ENCODE measurements at places on chromosomes 7 and 10.
A peak's percentile ranks its signal among the peaks of the same experiment; 100 is the strongest.

DNA sequence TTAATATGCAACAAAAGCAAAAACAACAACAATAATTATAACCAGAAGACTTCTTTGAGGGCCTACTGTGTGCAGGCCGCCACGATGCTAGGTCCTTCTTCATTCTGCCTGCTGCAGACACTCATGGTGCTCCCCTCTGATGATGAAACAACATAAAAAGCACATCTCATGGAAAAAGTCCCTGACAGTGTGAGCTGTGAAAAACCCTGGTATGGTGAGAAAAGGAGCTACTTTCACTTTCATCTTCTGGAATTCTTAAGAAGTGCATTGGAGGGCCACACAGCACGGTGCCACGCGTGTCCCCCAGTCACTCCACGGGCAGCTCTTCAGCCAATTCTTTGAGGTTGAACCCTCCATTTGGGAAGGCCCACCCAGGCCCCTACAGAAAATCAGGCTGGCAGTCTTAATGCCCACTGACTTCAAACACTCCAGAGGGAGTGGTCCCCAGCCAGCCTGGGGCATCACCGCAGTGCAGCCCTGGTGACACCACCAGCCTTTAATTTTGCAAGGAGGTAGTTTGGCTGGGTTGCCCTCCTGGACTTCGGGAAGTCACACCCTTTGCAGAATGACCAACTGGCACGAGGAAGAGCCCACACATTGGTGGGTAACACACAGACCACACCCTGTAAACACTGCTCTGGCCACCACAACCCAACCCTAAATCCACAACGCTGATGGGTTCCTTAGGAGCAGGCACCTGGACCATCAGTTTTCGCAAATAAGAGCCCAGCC, 7.7 kb downstream of the KCNMA1 start:
- no peak for DNase-seq

DNA sequence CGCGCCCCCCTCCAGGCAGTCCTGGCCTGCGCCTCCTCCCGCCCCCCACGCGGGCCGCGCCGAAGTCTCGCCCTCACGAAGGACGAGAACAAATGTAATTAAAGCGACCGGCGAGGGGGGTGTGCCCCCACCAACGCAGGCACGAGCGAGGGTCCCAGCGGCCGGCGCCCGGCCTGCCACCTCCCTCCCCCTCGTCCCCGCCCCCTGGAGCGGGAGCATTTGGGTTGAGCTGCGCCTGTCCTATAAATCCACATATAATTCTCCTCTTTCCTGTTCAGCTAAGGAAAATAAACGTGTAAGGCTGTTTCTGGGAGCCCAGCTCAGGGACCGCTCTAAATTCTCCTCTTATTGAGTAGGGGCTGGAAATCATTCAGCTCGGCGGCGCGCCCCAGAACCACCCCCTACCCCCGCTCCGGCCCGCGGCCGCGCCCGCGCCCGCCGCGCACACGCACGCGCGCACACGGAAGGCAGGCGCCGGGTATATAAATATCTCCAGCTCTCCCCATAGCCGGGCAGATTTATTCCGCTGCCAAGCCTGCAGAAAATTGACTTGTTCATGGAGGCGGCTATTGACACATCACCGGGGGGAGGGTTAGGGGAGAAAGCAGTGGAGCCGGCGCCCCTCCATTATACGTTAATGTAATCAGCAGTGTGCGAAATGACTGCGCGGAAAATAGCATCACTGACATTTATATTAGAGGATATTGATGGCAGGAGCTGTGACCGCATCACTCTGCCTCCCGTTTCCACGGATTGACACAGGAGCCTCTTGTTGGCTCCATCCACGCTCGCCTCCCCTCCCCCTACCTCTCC, 61.6 kb upstream of the BTRC start:
- no peak for DNase-seq

DNA sequence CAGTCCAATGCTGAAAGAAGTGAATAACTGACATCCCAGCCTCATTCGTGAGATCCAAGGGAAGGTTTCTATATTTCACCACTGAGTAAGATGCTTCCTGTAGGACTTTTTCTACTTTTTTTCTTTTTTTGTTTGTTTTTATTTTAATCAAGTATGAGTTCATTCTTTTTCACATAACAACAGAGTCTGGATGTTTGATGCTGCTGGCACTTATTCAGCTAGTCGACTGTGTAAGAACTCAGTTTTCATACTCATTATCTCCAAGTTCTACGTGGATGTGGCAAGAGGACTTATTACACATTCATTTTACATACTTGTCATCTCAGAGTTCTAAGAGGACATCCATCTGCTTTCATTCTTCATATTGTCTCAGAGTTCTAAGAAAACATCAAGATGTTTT, 86.9 kb downstream of the CPXM2 start:
- no peak for DNase-seq

- DNase-seq = no peak
Measured at GRCh38 chr10:3094609-3095036, 27.3 kb downstream of the PFKP start.

GRCh38 chr10:23780331-23780730, 341.5 kb downstream of the OTUD1 start:
- no peak for DNase-seq

- no peak for DNase-seq
Measured at GRCh38 chr10:102850025-102850518, 4.0 kb upstream of the BORCS7 start.

GRCh38 chr7:37438906-37439652, 9.6 kb downstream of the ELMO1 start:
- DNase-seq = no peak

- no peak for DNase-seq
Measured at GRCh38 chr7:96707901-96708774, 1.5 kb downstream of the SEM1 start.

- no peak for DNase-seq
Measured at GRCh38 chr7:117386110-117386706, 41.1 kb downstream of the ASZ1 start.

DNA sequence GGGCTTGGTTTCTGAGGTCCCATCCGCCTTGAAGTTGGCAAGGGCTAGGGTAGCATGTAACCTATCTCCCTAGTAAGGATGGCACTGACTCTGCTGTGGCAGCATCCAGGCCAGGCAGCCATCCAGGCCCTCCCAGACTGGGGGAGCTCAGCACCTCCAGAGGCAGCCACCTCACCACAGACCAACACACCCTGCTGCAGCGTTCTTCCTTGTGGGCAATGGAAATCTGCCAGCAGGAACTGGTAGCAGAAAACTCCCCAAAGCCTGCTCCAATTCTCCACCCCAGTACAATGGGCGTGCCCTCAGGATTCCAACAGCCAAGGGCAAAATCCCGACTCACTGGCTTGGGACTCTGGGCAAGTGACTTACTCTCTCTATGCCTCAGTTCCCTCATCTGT, 27.5 kb downstream of the DLG5 start:
- DNase-seq = no peak

- no peak for DNase-seq
Measured at GRCh38 chr7:91329571-91329970, 65.3 kb downstream of the FZD1 start.

DNA sequence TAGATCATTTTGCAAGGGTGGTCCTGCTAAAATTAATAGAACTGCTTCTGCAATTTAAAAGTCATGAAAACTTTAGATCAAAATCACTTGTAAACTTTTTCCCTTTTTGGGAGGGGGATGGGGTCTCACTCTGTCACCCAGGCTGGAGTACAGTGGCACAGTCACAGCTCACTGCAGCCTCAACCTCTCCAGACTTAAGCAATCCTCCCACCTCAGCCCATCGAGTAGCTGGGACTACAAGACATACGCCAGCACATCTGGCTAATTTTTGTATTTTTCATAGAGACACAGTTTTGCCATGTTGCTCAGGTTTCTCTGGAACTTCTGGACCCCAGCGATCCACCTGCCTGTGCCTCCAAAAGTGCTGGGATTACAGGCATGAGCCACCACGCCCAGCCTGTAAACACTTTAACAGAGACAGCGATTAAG, 79.7 kb downstream of the LRRC17 start:
- DNase-seq = no peak

- DNase-seq = no peak
Measured at GRCh38 chr7:47536661-47537611, 45.0 kb downstream of the TNS3 start.

GRCh38 chr10:121819049-121819448, 108.8 kb downstream of the ATE1 start:
- no peak for DNase-seq

DNA sequence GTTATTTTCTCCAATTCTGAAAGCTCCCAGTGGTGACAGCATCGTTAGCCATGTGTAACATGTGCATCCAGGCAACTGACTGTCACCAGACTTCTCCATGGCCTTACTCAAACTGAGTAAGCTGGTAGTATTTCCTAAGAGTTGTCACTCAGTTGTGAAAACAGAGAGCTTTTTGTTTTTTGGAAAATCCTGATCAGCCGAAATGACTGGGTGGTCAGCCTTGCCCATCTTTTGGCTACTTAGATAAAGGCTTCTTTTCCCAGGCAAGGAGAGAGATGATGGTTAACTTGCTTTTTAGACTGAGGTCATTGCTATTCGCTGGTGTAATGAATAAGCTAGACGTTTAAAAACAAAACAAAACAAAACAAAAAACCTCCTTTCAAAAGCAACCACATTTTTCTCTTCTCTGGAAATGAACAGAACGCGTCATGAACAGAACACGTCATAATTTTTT, 159.5 kb upstream of the KLF14 start:
- DNase-seq = no peak

DNA sequence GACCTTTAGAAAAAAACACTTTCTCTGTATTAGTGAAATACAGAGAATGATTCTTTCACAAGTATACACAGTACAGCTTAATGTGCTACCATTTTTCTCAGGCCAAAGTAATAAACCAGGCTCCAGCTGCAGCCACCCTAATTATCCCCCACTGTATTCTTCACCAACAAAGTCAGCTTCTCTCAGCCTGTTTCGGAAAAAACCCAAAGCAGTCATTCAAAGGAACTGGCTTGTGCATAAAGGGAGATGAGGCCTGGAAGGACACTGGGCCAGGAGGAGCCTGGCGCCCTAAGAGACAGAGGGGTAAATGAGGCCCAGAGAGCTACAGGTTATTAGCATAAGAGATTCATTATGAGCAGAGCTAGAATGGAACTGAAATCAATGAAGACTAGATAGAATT, 9.2 kb downstream of the USP54 start:
- no peak for DNase-seq

DNA sequence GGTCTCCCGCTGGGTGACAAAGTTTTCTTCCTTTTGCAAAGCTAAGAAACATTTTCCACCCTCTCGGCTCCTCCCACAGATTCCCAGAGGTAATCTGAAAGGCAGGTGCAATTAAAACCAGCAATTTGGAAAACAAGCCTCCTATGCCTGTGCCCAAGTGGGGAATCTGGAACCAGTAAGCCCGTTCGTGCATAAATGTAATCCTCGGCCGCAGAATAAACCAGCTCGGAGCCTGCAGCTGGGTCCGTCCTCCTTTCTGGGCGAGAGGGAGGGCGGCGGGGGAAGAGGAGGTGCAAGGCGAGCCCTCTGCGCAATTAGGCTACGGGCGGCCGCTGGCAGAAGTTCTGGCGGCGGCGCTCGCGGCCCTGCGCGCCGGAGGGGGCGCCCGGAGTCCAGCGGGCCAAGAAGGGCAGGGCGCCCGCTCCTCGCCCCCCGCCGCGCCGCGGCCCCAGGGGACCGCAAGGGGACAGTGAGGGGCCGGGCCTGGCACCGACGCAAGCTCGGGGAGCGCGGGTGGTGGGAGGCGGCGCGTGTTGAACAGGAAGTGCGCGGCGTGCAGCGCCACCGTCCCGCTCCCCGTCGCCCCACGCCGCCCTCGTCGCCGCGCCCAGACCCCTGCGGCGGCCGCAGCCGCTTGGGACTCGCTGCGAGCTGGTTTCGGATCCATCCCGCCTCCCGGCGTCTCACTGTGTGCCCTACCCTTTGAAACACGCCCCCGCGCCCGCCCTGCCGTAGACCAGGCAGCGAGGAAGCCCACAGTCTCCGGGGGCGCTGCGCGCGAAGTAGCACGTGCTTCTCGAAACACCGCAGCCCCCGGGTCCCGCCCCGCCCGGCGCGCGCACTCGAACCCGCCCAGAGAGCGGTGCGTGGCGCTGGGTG, at the start of gene PRKAG2:
Gene PRKAG2 (minus strand): TSS at position 217 of the 879 bp plus-strand sequence. CDS start 495 bp downstream, outside the sequence.
- peak; percentile 57 for DNase-seq

Data from stimulated activated CD8-positive, alpha-beta memory T cell treated with anti-CD3 and anti-CD28 coated beads, Interleukin-15, amount 100 ng/mL, for 48 hours (primary cell).